GM18507 (cell line): ENCODE measurements at places on chromosomes 12 and 14.

- DNase-seq: no peak
Measured at GRCh38 chr14:78697341-78697740, 527.2 kb downstream of the NRXN3 start.

DNA sequence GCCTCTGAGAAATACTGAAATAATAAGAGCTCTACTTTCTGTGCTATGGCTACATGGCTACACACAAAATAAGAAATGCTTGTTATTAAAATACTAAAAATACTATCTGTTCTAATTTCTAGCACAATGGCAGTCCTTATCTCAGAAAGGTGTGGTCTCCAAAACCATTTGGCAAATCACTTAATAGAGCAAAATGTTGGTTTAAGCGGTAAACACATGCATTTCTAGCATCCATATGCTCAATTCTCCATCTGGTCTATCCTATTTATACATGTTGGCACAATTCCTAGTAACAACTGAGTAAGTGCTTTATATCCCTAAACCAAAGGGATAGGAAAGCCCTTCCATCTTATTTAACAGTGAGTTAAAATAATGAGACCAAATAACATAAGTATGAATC, 107.0 kb downstream of the PAPLN start:
- DNase-seq: no peak

GRCh38 chr12:80766897-80767296, 50.2 kb downstream of the MYF5 start:
- no peak for DNase-seq

GRCh38 chr14:51547260-51547659, 104.5 kb upstream of the FRMD6 start:
- no peak for DNase-seq

DNA sequence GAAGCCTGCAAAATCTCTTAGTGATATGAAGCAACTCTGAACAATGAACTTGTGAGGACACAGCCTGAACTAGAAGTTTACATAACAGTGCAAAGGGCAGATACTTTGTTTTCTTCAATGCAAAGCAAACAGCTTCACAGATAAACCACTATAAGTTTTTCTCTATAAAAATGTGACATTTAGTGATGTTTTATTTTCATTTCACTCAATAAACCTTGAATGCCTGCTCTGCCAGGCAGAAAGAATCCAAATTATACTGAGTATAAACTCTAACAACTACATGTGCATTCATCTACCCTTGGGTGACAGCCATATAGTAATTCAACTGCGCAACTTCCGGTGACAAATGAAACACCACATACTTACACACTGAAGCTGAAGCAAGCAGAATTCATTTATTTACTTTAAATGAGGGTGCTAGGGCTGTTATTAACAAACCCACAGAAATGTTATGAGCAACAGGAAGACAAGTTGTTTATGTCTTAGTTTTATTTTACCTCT, 10.3 kb downstream of the DCP1B start:
- DNase-seq: no peak

DNA sequence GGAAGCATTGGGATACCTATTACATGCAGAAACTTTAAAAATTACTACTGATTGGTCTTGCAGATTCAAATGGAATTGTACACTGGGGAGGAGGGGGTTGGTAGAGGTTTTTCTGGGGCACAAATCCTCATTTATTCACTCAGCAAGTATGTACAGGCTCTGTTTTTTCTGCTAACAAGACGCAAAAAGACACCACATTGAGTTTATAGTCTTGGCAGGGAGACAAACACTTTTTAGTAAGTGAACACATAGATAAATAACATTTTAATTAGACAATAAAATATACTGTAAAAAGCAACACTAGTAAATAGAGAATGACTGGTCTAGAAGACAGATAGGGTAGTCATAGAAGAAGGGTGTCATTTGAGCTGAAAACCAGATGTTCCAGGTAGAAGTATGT, 23.8 kb downstream of the GLIPR1L2 start:
- no peak for DNase-seq

DNA sequence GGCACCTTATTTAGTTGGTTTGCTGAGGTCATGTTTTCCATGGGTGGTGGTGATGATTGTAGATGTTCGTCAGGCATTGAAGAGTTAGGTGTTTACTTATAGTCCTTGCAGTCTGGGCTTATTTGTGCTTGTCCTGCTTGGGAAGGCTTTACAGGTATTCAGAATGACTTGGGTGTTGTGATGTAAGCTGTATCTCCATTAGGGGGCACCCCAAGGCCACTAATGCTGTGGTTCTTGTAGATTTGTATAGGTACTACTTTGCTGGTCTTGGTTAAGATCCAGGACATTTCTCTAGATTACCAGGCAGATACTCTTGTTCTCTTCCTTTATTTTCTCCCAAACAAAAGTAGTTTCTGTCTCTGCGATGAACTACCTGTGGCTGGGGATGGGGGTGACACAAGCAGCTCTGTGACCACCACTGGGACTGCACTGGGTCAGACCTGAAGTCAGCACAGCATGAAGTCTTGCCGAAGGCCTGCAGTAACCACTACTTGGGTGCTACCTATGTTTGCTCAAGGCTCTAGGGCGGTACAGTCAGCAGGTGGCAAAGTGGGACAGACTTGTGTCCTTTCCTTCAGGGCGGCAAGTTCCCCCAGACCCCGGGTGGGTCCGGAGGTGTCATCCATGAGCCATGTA, 35.8 kb upstream of the FBXO33 start:
- no peak for DNase-seq

- no peak for DNase-seq
Measured at GRCh38 chr12:106790020-106790419, 15.5 kb downstream of the RIC8B start.

- DNase-seq: no peak
Measured at GRCh38 chr12:93793983-93794382, 116.8 kb downstream of the CRADD start.

GRCh38 chr12:101891462-101891971, 14.1 kb downstream of the DRAM1 start:
- no peak for DNase-seq

GRCh38 chr12:46101485-46101869, 111.1 kb upstream of the SCAF11 start:
- no peak for DNase-seq

GRCh38 chr14:31884776-31885379, 192.2 kb upstream of the ARHGAP5 start:
- no peak for DNase-seq

DNA sequence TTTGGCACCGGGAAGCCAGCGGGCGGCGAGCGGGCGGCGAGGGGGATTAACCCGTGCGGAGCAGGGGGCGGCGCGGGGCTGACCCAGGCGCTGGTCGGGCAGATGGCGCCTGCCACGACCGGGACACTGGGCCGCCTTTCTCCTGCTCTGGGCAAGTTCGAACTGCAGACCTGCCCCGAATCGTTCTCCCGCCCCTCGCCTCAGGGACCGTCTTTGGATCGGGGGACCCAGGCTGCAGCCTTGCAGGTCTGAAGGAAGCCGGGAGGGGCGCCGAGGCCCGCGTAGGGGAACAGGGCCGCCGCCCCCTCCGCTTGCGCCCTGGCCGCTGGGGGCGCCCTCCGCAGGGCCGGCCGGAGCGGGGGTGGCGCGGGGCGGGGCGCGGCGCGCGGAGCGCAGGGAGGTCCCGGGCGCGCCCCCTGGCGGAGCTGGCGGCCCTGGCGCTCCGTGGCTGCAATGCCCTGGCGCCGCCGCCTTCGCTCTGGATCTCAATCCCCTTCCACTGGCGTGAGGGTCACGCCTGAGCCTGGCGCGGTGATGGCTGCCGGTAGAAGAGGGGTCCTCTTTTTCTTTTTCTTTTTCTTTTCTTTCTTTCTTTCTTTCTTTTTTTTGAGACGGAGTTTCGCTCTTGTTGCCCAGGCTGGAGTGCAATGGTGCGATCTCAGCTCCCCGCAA, 449 bp upstream of the LTBP2 start:
- peak; percentile 55 for DNase-seq

DNA sequence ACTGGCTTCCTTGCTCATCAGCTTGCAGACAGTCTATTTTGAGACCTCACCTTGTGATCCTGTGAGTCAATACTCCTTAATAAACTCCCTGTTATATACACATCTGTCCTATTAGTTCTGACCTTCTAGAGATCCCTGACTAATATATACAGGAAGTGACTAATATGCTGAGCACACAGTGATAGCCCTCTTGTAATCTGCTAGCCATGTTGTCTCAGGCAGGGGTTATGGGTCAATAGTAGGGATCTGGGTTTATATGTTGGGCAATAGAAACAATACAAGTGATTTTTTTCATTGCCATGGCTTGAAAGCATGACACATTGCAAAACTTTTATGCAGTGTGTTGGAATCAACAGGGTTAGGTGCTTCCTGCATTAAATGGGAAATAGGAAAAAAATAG, 562.2 kb downstream of the GALC start:
- no peak for DNase-seq

GRCh38 chr12:81300454-81300853, 222.6 kb downstream of the ACSS3 start:
- no peak for DNase-seq

DNA sequence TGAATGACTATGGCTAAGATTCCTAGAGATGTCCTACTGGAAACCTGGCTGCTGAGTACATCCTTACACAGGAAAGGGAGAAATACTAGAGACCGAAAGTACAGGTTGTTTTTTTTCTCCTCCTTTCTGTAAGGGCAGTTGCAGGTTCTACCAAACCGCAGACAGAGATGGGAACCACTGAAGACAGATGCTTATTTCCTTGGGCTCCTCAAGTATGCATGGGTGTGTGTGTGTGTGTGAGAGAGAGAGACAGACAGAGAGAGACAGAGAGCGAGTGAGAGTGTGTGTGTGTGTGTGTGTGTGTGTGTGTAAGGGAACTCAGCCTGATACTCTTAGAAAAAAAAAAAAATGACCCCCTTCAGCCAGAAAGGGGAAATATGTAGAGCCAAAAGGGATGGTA, 42.5 kb downstream of the MAP4K5 start:
- no peak for DNase-seq

DNA sequence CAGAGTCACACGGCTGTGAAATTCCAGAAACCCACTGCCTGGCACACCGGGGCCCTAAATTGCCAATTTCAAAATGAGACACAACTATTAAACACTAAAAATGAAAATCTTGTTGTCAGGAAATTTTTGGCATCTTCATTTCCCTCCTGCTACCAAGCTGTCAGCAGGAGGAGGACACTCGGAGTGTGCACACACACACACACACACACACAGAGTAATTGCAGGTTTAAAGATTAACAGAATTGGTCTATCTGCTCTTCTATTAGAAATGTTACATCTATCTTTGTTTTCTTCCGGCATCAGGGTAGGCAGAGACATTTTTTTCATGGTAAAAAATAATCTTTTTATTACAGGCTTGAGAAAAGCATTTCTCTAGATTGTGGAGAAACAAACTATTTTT, 314.2 kb downstream of the EGLN3 start:
- no peak for DNase-seq

- no peak for DNase-seq
Measured at GRCh38 chr12:74732826-74733225, 195.2 kb downstream of the ATXN7L3B start.

- peak; percentile 63 for DNase-seq
Measured at GRCh38 chr12:11649413-11650285, at the start of gene ETV6. ETV6 (plus strand) TSS chr12:11649674; CDS start chr12:11650128, 454 bp downstream.

- DNase-seq: no peak
Measured at GRCh38 chr14:92844204-92844603, 50.1 kb downstream of the GOLGA5 start.

DNA sequence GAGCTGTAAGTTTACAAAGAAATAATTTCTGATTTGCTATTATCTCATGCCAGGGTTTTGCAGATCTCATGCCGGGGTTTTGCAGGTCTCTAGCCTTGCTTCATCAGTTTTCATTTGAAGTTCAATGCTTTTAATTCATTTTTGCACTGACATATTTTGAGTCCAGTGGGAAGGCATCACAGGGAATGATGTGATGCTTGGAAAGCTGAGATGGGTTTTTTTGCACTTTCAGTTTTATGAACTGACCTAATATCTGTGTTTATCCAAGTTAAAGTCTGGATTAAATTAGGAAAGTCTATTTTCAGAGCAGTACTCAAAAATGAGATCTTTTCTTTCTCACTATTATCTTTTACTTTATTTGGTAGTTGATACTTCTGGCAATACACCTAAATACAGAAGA, 23.6 kb upstream of the REP15 start:
- DNase-seq: no peak

- no peak for DNase-seq
Measured at GRCh38 chr12:5571115-5571514, 139.2 kb downstream of the NTF3 start.

DNA sequence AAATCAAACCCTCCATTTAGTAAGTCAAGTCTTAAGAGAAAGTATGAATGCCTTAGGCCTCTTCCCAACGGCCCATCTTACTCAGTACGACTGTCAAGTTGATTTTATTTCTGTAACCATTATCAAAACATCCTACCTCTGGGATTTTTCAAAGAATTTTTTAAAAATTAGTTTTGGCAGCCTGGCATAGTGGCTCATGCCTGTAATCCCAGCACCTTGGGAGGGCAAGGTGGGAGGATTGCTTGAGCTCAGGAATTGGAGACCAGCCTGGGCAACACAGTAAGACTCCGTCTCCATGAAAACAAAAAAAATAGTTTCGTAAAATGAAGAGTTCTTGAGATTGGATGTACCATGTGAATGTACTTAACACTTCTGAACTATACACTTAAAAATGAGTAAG, 4.1 kb downstream of the FGD6 start:
- DNase-seq: no peak

DNA sequence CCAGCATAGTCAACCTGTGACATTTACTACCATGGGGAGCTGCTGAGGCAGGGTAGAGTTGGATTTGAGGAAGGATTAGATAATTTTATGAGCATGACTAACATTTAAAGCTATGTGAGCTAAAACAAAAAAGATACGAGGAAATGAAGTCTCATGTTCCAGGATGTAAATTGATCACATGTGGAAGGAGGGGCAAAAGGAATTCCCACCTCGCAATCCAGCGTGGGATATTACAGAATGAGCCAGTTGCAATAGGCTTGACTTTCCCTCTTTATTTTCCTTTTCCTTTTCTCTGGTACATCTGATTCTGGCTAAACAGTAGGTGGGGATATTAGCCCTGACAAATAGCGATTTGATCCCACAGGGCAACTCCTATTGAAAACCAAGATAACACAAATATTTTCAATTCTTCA, 214.9 kb upstream of the HMGA2 start:
- DNase-seq: no peak

DNA sequence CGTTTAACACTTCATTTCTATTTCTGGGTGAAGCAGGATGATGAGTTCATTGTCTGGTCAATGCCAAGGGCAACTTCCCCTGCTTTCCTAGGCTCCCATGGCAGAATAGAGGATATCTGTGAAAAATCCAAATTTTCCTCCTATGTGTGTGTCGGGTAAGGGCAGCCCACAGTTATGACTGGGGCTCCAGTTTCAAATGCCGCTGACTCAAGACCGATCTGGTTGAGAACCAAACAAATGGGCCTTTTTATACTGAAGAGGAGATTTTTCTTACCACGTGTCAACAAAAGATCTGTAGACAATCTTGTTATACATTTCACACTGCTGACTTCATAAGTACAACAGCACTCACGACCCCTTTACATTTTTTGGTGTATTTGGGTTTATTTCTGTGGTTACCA, 120.8 kb downstream of the CHST11 start:
- DNase-seq: no peak
